ENCODE measurements at places on chromosomes 4 and X.
A peak's percentile ranks its signal among the peaks of the same experiment; 100 is the strongest.

DNA sequence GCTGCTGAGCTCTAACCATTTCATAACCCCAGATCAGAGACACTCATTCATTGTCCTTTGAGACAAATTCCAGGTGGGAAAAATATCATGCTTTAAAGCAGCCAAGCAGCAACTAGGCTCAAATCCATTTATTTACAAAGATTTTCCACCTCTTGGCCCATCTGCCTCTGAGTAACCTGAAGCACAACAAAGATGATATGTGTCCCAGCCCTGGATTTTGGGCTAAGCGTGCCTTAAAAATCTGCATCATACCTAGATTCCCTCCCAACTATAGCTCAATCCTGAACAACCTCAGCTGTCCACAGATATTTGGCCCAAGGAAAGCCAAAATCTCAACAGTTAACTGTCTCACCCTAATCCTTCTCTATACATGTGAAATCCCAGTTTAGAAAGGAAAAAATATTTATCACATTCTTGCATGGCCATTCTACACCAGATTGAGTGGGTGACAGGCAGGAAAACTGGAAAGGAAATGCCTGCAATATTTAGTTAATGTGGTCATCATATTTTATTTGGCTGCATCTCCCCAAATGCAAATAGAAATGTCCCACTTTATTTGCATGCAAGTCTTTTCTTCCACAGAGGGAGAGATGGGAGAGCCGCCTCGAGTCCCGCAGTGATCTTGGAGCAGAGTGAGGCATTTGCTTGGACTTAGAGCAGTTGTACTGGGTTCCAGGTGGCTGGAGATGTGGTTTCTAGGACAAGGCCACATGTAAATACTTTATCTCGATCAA, 146.4 kb upstream of the EOLA2 start:
- H3K36me3 ChIP-seq, result no peaks in the 10 kb centered on the region
- DNase-seq, result no peak
- H3K4me1 ChIP-seq, result no peaks in the 10 kb centered on the region
- no peaks in the 10 kb centered on the region for H3K27me3 ChIP-seq
- no peak overlapping the region for H3K27ac ChIP-seq

GRCh38 chr4:10893395-10893794, 208.8 kb upstream of the CLNK start:
- H3K27me3 ChIP-seq, result no peaks in the 10 kb centered on the region
- no peak for DNase-seq
- no peak overlapping the region for H3K4me3 ChIP-seq
- H3K36me3 ChIP-seq, result no peaks in the 10 kb centered on the region
- H3K27ac ChIP-seq, result no peak overlapping the region
- no peaks in the 10 kb centered on the region for H3K4me1 ChIP-seq

- no peaks in the 10 kb centered on the region for H3K4me1 ChIP-seq
- H3K27me3 ChIP-seq, result peaks cover 8% of the 10 kb centered on the region
- H3K27ac ChIP-seq, result no peak overlapping the region
- no peaks in the 10 kb centered on the region for H3K36me3 ChIP-seq
- no peak overlapping the region for H3K4me3 ChIP-seq
- DNase-seq, result peak; percentile 41
Observed at GRCh38 chrX:437661-438390, 51.1 kb upstream of the PPP2R3B start.

GRCh38 chr4:38190717-38191178, 230.6 kb downstream of the PTTG2 start:
- no peak overlapping the region for H3K27ac ChIP-seq
- H3K4me3 ChIP-seq, result no peak overlapping the region
- no peak for DNase-seq
- no peaks in the 10 kb centered on the region for H3K27me3 ChIP-seq

GRCh38 chrX:20461576-20461975, 194.9 kb upstream of the RPS6KA3 start:
- H3K4me3 ChIP-seq, result no peak overlapping the region
- DNase-seq, result no peak
- H3K4me1 ChIP-seq, result no peaks in the 10 kb centered on the region
- H3K27ac ChIP-seq, result no peak overlapping the region
- H3K36me3 ChIP-seq, result no peaks in the 10 kb centered on the region
- H3K27me3 ChIP-seq, result no peaks in the 10 kb centered on the region

All from lower lobe of right lung (tissue), 2 donors.